ENCODE measurements at places on chromosomes 13 and 19.
A peak's percentile ranks its signal among the peaks of the same experiment; 100 is the strongest.

- DNase-seq = no peak
These were observed 1211.5 kb downstream of the PCDH17 start for GRCh38 chr13:58843071-58843470.

DNA sequence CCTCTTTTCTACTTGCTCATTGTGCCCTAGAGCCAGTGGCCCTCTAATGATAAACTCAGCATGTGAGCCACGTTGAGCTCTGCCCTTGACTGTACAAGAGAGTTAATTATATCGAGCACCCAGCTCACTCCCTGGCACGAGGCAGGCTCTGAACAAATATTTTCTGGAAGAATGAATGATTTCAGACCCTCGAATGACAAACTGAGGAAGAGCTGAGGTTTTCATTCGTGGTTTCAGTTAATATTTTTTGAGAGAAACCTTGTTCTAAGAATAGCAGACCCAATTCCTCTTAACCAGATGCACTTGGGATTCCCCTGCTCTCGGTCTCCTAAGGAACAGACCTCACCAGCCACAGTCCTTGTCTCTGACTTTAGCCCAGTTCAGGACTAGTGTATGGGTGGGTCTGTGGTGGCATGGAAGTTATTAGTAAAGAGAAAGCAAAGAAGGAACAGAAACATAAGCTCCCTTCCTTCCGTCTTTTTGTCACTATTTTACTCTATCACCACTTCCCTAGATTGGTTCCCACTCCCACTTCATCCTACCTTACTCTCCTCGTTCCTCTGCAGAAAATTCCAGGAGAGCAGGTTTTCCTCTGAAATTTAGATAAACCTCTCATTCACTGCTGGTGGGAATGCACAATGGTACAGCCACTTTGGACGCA, 22.1 kb upstream of the WDFY2 start:
- DNase-seq = peak; percentile 57

DNA sequence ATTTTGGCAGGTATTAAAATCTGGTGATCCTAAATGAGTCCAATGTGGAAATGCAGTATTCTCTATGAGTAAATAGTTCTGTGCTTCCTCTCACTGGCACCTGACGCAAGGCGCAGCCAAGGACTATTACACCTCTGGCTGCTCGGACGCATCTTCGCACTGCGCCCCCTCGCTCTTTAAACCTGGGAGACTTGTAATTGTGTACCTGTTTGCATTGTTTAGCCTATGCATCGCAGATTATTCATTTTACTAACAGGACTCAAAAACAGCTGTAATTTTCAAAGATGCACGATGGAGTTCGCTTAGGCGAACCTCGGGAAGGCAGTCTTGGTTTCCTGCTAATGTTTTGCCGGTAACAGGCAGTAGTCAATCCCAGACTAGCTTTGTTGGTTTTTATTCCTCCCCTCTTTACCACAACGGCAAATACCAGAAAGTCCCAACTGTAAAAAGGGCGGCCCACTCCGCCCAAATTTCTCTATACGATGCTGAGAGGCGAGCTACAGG, 113.2 kb downstream of the KCNRG start:
- DNase-seq = no peak

- no peak for DNase-seq
These were observed 114.9 kb upstream of the SPATA13 start for GRCh38 chr13:24045597-24045996.

- no peak for DNase-seq
These were observed 13.4 kb upstream of the WDR18 start for GRCh38 chr19:970695-971094.

DNA sequence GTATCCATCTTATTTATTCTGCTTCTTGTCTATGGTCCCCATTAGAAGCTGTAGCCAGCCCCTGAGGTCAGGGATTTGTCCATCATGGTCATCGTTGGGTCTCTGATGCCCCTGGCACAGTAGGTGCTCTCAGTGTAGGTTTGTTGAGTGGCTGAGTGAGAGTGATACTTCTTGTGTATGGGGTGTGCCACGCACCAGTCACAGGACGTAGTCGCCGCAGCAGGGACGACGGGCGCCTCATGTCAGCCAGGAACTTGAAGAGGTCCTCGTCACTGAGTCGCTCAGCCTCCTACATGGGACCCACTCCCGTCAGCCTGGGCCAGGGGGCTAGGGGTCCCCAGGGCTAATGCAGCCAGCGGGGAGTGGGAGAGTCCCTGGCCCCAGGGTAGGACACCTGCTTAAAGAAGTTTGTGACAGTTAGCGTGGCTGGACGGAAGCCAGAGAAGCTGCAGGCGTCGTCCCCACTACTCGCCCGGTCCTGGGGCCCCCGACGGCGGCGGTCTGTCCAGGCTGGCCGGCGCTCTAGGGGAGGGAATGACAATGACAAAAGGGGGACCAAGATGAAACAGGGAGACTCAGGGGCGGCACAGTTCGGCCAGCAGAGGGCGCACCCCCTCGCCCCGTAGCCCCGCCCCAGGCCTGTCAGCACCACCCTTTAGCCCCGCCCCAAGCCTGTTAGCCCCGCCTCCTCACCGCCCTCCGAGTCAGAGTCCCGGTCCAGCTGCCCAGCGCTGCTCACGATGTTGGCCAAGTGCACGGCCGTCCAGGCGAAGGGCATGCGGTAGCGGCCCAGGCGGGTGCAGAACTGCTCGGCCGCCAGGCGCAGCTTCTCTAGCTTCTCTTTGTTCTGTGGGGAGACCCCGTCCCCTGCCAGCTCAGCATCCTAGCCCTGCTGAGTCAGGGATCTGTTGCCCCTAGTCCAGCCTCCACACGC, 3.7 kb downstream of the ANGPTL8 start:
- peak; percentile 70 for DNase-seq

- DNase-seq = no peak
These were observed 678 bp downstream of the BCAT2 start for GRCh38 chr19:48810151-48810550.

GRCh38 chr13:77894743-77895142, 23.9 kb downstream of the EDNRB start:
- DNase-seq = no peak

- no peak for DNase-seq
These were observed 280.2 kb upstream of the EDNRB start for GRCh38 chr13:78198821-78199220.

- DNase-seq = no peak
These were observed 35.7 kb downstream of the KCNC3 start for GRCh38 chr19:50293263-50294004.
